Kidney capillary endothelial cell (primary cell): ENCODE measurements at places on chromosomes 7 and 10.
A peak's percentile ranks its signal among the peaks of the same experiment; 100 is the strongest.

- no peak for DNase-seq
Measured at GRCh38 chr10:13719425-13719824, 132.7 kb downstream of the PRPF18 start.

DNA sequence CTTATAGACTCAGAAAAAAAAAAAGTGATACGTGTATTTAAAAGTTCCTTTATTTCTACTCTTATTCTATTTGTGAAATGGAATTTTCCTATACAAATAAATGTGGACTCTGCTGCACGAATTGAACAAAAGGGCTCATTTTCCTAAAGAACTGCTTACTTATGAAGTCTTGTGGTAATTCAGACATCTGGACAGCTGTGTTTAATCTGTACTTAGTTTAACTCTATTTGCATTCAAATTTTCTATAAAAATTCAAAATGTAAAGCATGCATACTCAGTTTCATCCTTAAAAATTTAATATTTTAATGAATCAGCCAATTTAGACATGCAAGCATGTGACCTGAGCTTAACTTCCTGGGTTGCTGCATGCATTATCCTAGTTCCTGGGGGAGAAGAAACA, 118.0 kb upstream of the PCLO start:
- no peak for DNase-seq

GRCh38 chr7:24835643-24836042, 78.4 kb upstream of the GSDME start:
- no peak for DNase-seq

- no peak for DNase-seq
Measured at GRCh38 chr7:82821037-82821436, 341.6 kb downstream of the PCLO start.

- DNase-seq, result peak; percentile 35
Measured at GRCh38 chr10:49161411-49161997, 26.7 kb downstream of the TMEM273 start.

- DNase-seq, result no peak
Measured at GRCh38 chr7:142856565-142857245, 1.8 kb downstream of the EPHB6 start.

DNA sequence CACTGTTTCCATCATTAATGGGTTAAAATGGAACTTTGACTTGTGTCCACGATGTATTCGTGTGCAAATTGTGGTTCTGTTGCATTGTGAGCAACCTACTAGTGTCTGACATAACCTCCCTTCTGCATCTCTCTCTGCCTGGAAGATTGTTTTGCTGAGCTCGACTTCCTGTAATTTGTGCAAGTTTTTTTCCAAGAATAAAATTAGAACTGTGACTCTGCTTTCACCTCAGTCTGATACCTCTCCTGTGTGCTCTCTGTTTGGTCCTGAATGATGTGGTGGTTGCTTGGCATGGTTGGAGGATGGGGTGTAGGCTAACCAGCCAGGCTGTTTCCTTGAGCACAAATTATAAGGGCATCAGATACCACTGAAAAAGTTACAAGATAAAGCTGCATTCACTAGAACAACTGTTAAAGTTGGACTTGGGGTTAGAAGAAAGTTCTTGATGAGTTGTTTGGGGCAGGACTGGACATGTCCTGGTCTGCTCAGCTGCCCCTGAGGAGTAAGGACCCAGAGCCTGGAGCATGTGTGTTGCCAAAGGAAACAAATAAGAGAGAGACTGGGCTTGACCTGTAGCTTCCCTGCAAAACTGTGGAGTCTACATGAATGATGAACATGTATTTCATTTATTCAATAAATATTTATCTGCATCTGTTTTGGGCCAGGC, 1.9 kb upstream of the VOPP1 start:
- DNase-seq, result no peak

DNA sequence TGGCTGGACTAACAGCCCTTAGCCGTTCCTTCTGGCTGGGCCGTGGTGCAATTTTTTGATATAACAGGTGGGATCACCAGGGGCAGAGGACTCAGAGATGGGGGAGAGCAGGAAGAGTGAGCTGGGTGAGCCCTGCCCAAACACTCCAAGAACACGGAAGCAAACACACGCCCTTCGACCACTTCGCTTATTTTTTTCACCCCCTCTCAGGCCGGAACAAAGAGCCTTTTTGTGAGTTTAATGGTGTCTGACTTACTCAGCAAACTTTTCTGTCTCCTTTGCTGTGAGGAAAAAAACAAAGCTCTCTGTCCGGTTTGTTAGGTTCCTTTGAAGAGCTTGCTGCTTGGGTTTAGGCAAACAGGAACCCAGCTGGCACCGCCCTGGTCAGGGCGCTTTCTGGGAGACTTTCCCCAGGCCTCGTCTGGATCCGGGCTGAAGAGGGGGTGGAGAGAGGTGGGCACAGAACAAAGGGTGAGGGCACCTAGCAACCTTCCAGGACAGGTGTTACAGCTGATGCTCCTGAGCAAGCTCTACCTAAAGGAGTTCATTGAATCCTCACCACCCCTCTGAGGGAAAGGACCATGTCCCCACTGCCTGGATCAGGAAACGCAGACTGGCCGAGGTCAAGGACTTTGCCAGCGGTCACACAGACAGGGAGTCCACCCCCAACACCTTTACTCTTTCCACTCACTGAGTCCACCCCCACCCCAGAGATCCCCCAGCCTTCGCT, 23.3 kb downstream of the CALML3 start:
- DNase-seq, result peak; percentile 52

GRCh38 chr7:127810696-127811660, 159.0 kb downstream of the SND1 start:
- peak; percentile 23 for DNase-seq

GRCh38 chr10:34722404-34722803, 92.7 kb downstream of the PARD3 start:
- DNase-seq, result no peak
